ENCODE measurements at places on chromosomes 16 and 17. TPM values are rescaled to one million over a fixed set of nuclear protein-coding genes. Genes with fewer than 3 reads are reported as not detected.

FASN gene
- 21.8 TPM for total RNA-seq

KCNAB3 gene
- total RNA-seq: 1.2 TPM

CHST4 gene
- not detected for total RNA-seq

SOX8 gene
- 1.0 TPM for total RNA-seq

BFAR gene
- 70.0 TPM for total RNA-seq

B3GNT9 gene
- 2.0 TPM for total RNA-seq

HOXB5 gene
- not detected for total RNA-seq

PDIA2 gene
- total RNA-seq: not detected

Measured in mononuclear cell (primary cell).